Osteoblast (primary cell): ENCODE measurements at places on chromosomes 3 and 15. TPM values are rescaled to one million over a fixed set of nuclear protein-coding genes. Genes with fewer than 3 reads are reported as not detected.

The CSTA gene
- total RNA-seq, result 18.1 and 18.3 TPM in 2 replicates

- H3K4me3 ChIP-seq, result no peak overlapping the region
- peaks cover 57% of the 10 kb centered on the region for H3K27me3 ChIP-seq
- H3K36me3 ChIP-seq, result no peaks in the 10 kb centered on the region
- no peaks in the 10 kb centered on the region for H3K4me1 ChIP-seq
- H3K27ac ChIP-seq, result no peak overlapping the region
Observed at GRCh38 chr3:129005526-129006303, 4.6 kb downstream of the EFCC1 start.

DNA sequence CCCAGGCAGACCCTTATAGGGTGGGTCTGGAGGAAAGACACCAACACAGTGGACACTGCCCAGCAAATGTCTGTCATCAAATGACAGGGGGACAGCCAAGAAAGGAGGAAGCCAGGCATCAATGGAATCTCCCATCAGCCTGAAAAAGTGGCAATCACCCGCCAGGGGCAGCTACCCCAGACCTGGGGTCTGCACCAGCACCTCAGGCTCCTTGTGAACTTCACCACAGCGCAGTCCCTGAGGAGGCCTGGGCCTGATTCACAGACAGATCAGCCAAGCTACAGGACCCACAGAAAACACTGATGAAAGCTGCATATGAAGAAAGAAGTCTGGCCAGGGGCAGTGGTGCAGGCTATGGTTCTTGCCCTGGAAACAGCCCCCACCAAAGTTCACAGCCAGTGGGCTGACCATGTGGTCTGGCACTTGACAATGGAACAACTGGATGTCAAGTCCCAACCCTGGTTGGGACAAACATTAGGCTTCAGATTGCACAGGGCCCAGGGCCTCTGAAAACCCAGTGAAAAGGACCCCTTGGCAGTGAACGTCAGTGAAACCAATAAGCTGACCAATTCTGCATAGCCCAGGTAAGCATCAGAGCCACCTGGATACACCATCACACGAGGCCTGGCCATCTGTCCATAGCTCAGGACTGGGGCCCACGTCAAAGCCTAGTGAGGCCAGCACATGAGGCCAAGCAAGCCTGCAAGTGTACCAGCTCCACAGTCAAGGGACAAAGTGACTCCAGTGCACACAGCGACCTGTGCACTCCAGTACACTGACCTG lies 29.1 kb downstream of the ALS2CL start:
- H3K4me3 ChIP-seq, result no peak overlapping the region
- H3K4me1 ChIP-seq, result peaks cover 7% of the 10 kb centered on the region
- DNase-seq, result peak; percentile 64
- no peak overlapping the region for H3K27ac ChIP-seq

DNA sequence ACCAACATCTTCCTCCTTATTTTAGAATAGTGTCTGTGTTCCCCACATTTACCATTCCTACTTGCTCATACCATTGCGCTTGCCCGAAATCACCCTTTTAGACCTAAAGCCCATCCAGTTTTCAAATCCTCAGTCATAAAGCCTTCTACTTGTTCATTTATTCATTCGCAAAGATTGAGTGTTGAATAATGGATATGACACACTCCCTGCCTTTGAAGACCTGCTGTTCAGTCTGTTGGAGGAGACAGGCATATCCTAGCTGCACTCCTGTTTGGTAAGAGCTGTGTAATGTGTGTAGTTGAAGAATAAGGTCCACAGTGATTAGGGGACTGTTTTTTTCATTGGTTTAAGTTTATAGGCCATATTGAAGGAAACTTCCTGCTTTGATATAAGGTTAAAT lies 1.7 kb downstream of the CNOT10 start:
- H3K4me3 ChIP-seq, result no peak overlapping the region
- H3K4me1 ChIP-seq, result peaks cover 14% of the 10 kb centered on the region
- DNase-seq, result no peak
- H3K27me3 ChIP-seq, result no peaks in the 10 kb centered on the region
- no peak overlapping the region for H3K27ac ChIP-seq

The SPATA12 gene
- total RNA-seq, result not detected in 2 replicates

GRCh38 chr3:37129871-37130270 lies 44.5 kb downstream of the LRRFIP2 start:
- peaks cover 7% of the 10 kb centered on the region for H3K4me1 ChIP-seq
- no peak overlapping the region for H3K27ac ChIP-seq
- peak; percentile 56 for DNase-seq
- no peak overlapping the region for H3K4me3 ChIP-seq
- peaks cover 7% of the 10 kb centered on the region for H3K36me3 ChIP-seq
- H3K27me3 ChIP-seq, result no peaks in the 10 kb centered on the region

DNA sequence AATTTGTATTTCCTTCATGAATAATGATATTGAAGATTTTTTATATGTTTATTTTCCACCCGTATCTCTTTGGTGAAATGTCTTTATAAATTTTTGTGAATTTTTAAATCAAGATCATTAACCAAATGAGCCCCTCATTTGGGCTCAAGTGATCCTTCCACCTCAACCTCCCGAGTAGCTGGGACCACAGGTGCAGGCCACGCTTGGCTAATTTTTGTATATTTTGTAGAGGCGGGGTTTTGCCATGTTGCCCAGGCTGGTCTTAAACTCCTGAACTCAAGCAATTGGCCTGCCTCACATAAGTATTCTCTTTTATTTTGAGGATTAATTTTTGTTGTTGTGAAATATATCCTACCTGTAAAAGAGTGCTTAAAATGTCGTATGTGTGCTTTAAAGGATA lies 4.9 kb downstream of the BBS4 start:
- H3K4me3 ChIP-seq, result no peak overlapping the region
- no peaks in the 10 kb centered on the region for H3K36me3 ChIP-seq
- no peak for DNase-seq
- H3K27ac ChIP-seq, result no peak overlapping the region
- H3K27me3 ChIP-seq, result no peaks in the 10 kb centered on the region

DNA sequence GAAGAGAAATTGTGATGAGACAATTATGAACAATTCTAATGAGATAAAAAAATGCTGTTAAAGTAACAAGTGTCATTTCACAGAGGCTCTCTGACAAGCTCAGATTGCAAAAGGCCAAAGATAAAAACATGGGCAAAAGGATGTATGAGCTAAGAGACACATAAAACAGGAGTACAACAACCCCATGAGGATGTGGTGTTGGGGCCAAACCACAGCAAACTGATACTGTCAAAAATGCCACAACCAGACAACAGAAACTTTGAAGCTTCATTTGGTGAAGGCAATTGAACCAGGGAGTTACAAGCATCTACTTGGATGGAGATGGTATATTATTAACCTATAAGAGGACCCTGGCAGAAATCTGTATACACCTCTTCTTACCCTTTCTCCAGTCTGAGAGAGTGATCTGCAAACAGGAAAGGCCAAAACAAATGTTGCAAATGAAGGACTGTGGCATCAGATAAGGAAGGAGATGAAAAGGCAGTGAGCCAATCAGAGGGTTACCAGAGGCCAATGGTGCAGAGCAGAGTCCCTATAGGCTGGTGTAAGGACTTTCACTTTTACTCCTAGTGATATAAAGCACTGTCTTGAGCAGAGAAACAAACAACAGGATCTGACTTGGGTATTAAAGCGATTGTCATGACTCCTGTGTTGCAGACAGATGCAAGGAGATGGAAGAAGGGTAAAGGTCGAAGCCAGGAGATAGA lies 659.0 kb downstream of the NTRK3 start:
- H3K36me3 ChIP-seq, result no peaks in the 10 kb centered on the region
- no peaks in the 10 kb centered on the region for H3K4me1 ChIP-seq
- no peak overlapping the region for H3K4me3 ChIP-seq
- no peak for DNase-seq
- no peaks in the 10 kb centered on the region for H3K27me3 ChIP-seq

GRCh38 chr15:55786341-55786740 lies 43.4 kb upstream of the PRTG start:
- H3K4me1 ChIP-seq, result no peaks in the 10 kb centered on the region
- H3K27me3 ChIP-seq, result no peaks in the 10 kb centered on the region
- H3K36me3 ChIP-seq, result no peaks in the 10 kb centered on the region
- DNase-seq, result no peak
- H3K27ac ChIP-seq, result no peak overlapping the region

DNA sequence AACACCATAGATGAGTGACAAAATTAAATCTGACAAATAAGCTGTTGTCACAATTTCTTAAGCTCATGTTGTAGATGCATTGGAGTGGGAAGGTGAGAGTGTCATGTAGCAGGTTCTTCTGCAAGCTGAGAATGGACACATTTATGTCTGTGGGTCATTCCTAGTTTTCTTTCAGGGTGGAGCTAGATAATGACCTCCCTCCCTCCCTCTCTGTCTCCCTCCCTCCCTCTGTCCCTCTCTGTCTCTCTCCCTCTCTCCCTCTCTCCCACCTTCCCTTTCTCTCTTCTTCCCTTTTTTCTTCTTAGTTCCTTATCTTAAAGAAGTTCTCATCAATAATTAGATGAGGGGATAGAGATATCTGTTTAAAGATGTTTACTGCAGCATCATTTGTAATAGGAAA lies 36.0 kb downstream of the PXYLP1 start:
- H3K4me3 ChIP-seq, result no peak overlapping the region
- no peaks in the 10 kb centered on the region for H3K36me3 ChIP-seq
- no peak for DNase-seq
- no peak overlapping the region for H3K27ac ChIP-seq

The GOLGA8T gene
- not detected in 2 replicates for total RNA-seq

- H3K4me1 ChIP-seq, result no peaks in the 10 kb centered on the region
- no peaks in the 10 kb centered on the region for H3K36me3 ChIP-seq
- DNase-seq, result no peak
- H3K27ac ChIP-seq, result no peak overlapping the region
Observed at GRCh38 chr3:175422744-175423143, 563.6 kb downstream of the NAALADL2 start.

The SLC30A4 gene
- total RNA-seq, result 17.4 and 19.5 TPM in 2 replicates

- H3K27me3 ChIP-seq, result no peaks in the 10 kb centered on the region
- DNase-seq, result no peak
- no peaks in the 10 kb centered on the region for H3K4me1 ChIP-seq
- H3K36me3 ChIP-seq, result no peaks in the 10 kb centered on the region
Observed at GRCh38 chr3:67897351-67898336, 243.2 kb upstream of the SUCLG2 start.

The HRH1 gene
- total RNA-seq, result 9.8 and 12.4 TPM in 2 replicates

DNA sequence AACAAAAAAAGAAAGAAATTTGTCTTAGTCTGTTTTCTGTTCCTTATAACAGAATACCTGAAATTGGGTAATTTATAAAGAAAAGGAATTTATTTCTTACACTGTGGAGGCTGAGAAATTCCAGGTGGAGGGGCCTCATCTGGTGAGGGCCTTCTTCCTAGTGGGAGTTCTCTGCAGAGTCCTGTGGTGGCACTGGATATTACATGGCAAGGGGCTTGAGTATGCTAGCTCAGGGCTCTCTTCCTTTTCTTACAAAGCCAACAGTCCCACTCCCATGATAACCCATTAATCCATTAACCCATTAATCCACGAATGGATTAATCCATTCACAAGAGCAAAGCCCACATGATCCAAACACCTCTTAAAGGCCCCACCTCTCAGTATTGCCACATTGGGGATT lies 2.9 kb upstream of the SATB1 start:
- H3K4me1 ChIP-seq, result no peaks in the 10 kb centered on the region
- H3K36me3 ChIP-seq, result no peaks in the 10 kb centered on the region
- no peak for DNase-seq
- H3K27ac ChIP-seq, result no peak overlapping the region
- peaks cover 10% of the 10 kb centered on the region for H3K27me3 ChIP-seq

DNA sequence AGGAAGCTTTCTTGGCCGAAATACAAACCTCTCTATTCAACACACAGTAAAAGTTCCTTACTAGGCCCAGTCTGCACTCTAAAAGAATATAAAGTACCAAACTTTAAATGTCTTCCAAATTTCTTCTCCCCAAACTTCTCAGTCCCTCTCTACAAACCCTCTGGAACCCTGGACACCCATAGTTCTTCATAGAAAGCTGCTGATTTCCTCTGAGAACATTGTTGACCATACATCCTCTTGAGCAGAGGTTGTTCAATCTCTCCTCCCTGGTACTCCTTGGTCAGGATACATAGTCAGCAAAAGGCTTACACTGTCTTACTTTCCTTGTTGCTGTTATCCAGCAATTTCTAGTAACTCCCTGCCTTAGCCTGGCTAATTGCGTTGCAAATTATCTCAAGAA lies 3.1 kb upstream of the ACAP2 start:
- H3K36me3 ChIP-seq, result no peaks in the 10 kb centered on the region
- H3K27me3 ChIP-seq, result no peaks in the 10 kb centered on the region
- no peak overlapping the region for H3K4me3 ChIP-seq
- peak; percentile 58 for DNase-seq
- no peak overlapping the region for H3K27ac ChIP-seq
- peaks cover 11% of the 10 kb centered on the region for H3K4me1 ChIP-seq

The REC114 gene
- not detected in 2 replicates for total RNA-seq

DNA sequence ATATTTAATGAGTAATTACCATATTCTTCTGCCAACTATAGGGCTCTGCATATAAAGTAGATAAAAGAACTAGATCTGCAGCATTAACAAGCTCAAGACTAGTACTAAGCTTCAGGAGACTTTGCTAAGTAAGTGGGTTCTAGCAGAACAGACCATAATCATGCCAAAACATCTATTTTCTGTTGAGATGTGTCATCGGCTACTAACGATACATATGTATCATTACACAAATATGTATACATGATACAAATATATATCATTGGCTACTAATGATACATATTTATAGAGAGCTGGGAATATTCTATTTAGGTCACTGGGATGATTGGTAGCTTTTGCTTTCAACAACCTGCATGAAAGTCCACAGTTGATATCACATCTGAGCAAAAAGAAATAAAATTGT lies 185.8 kb upstream of the DCBLD2 start:
- H3K36me3 ChIP-seq, result no peaks in the 10 kb centered on the region
- no peak for DNase-seq
- peaks cover 15% of the 10 kb centered on the region for H3K4me1 ChIP-seq
- H3K27ac ChIP-seq, result no peak overlapping the region

GRCh38 chr3:45906681-45907407 lies 20.5 kb downstream of the CCR9 start:
- no peaks in the 10 kb centered on the region for H3K36me3 ChIP-seq
- peaks cover 14% of the 10 kb centered on the region for H3K27me3 ChIP-seq
- no peak overlapping the region for H3K27ac ChIP-seq
- H3K4me3 ChIP-seq, result no peak overlapping the region
- peak; percentile 91 for DNase-seq

DNA sequence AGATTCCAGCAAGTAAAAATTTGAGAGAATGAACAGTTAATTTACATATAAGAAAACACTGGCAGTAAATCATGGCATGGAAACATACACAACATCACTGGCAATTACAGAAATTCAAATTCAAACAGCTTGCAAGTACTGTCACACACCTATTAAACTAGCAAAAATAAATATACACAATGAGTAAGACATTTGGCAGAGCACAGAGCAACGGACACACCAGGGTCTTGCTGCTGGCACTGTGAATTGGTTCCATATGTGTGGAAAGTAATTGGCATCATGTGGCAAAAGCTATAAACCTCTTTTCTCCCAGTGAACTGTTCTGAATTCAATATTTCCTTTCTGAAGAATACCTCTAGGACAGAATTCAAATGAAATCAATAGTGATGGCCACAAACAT lies 78.3 kb downstream of the LRRK1 start:
- peaks cover 21% of the 10 kb centered on the region for H3K4me1 ChIP-seq
- no peak for DNase-seq
- no peak overlapping the region for H3K27ac ChIP-seq
- no peak overlapping the region for H3K4me3 ChIP-seq
- H3K27me3 ChIP-seq, result no peaks in the 10 kb centered on the region
- H3K36me3 ChIP-seq, result peaks cover 3% of the 10 kb centered on the region
